ENCODE measurements at places on chromosomes 3 and 15.
A peak's percentile ranks its signal among the peaks of the same experiment; 100 is the strongest.

- DNase-seq = no peak
These were observed 91.1 kb downstream of the USP13 start for GRCh38 chr3:179743913-179744312.

GRCh38 chr15:56732135-56732885 lies 999 bp downstream of the ZNF280D start:
- DNase-seq = peak; percentile 22

DNA sequence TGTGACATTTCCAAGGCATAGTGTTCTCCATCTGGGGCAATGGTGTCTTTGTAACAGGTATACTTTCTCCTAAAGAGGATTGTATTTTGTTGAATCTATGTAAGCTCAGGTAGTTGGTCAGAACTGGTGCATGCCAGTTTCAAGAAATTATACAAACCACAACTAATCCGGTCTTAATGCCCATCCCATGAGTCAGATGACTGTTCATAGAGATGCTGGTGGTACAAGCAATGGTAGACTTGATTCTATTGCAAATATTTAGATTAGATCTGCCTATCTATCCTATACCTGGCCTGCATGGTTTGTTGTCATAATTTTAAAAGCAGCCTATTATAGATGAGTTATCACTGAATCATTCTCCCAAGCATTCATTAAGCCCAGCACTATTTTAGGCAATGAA lies 43.5 kb downstream of the ATP13A5 start:
- DNase-seq = no peak

DNA sequence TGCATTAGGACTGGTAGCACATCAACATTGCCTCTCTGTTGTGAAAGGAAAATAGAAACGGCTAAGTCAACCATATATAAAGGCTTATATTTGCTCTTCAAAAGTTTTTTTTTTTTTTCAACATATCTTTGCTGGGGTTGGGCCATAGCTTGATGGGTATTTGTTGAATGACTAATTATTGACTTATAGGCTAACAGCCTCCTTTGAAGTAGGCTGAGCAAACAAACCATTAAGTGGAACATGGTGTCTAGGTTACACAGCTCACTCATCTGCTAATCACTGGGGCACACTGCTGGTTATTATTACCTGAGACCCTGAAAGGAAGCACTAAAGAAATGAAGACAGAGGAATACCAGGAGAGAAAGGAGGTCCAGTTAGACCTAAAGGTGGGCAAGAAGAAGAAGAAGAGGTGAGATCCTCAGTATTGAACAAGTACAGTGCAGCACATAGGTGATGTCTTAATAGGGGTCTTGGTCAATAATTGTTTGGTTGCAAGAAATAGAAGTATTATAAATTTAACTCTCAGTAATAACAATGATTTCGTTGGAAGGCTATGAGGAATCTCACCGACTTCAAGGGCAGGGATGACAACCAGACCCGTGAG lies 139.4 kb downstream of the RPLP1 start:
- no peak for DNase-seq

GRCh38 chr15:41116962-41117252 lies 827 bp upstream of the INO80 start:
- DNase-seq = no peak

- no peak for DNase-seq
These were observed 904.1 kb downstream of the OTOL1 start for GRCh38 chr3:162400697-162401096.

DNA sequence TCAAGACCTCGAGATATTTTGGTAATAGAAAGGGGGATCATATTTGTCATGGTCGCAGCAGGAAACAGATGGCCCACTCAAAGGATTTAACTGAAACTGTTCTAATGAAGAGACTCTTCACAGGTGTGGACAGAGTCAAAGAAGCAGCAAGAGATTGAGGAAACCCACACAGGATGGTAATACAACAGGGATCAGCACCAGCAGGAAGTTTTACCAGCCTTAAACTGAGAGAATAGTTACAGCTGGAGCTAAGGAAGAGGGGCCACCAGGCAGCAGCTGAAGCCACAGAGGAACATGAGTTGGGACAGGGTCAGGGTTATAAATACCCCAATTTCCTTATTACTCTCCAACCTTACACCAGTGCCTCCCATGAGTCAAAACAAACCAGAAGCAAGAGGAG lies 131.8 kb upstream of the UBE2E2 start:
- DNase-seq = no peak

- no peak for DNase-seq
These were observed 175.5 kb downstream of the CFAP20DC start for GRCh38 chr3:58874248-58874741.

- no peak for DNase-seq
These were observed 1.4 kb upstream of the MUC13 start for GRCh38 chr3:124935794-124936542.

GRCh38 chr3:9007213-9007612 lies 43.9 kb upstream of the RAD18 start:
- DNase-seq = no peak

DNA sequence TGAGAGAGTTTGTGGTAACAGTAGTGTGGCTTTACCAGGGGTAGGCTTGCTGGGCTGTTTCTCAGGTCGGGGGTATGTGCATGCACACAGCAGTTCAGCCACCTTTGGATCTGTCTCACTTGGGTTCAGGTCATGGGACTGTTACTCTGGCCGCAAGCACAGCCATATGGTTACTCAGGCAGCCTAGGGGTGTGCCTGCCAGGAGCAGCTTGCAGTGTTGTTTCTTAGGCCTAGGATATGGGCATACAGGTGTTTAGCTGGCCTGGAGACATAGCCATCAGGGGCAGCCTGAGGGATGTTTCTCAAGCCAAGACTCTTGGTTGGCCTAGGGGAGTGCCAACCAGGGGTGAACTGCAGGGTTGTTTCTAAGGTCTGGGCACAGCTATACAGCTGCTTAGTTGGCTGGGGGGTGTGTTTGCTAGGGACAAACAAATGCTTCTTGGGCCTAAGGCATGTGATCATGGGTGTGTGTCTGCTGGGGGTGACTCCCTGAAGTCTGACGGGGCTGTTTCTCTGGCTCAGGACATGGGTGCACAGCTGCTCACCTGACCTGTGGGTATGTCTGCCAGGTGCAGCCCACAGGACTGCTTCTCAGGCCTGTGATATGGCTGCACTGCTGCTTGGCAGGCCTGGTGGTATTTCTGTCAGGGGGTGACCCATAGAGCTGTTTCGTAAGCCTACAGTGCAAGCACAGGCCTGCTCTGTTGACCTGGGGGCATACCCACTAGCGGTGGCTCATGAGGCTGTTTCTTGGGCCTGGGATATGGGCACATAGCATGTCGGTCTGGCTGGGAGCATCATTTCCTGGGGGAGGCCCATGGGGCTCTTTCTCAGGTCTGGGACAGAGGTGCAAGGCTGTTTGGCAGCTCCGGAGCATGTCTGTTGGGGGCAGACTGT lies 168.0 kb upstream of the THRB start:
- no peak for DNase-seq

GRCh38 chr3:4718179-4718736 lies 225.1 kb downstream of the ITPR1 start:
- no peak for DNase-seq

GRCh38 chr3:42680271-42680670 lies 5.1 kb upstream of the KLHL40 start:
- peak; percentile 3 for DNase-seq

- no peak for DNase-seq
These were observed 29.9 kb upstream of the GPD1L start for GRCh38 chr3:32076566-32076965.

- DNase-seq = no peak
These were observed 4.0 kb downstream of the C3orf52 start for GRCh38 chr3:112089956-112090886.

GRCh38 chr3:110932567-110932966 lies 139.0 kb upstream of the NECTIN3 start:
- no peak for DNase-seq

DNA sequence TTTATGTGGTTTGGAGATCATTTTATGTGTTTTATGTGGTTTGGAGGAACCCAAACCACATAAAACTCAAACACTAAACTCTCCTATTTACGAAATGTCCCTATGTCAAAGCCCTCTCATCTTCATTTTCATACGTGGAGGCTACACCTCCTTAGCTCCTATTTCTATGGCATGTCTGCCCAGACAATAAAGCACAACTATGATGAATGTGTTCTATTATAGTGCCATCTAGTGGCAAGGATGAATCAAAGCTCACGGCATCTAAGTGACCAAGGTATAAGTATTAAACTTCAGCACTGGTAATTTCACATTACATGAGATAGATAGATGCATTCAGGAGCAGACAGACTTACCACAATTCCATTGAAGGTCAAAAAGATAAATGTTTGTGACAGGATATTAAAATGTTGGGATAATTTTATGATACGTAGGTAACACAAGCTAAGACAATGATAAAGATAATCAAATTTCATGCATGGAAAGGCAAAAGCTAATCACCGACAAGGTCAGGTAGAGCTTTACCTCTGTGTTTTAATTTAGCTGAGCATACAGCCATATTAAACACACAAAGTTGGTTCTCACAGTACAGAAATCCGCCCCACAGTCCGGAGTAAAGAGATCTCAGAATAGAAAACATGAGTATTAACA lies 130.6 kb upstream of the FHIT start:
- DNase-seq = peak; percentile 40

- no peak for DNase-seq
These were observed 176.4 kb downstream of the ANXA2 start for GRCh38 chr15:60221356-60221755.

GRCh38 chr3:13018561-13019242 lies 54.5 kb downstream of the IQSEC1 start:
- DNase-seq = no peak

- no peak for DNase-seq
These were observed 75.5 kb upstream of the IQSEC1 start for GRCh38 chr3:13148561-13149329.

GRCh38 chr15:32646291-32646690 lies 4.8 kb downstream of the SCG5 start:
- no peak for DNase-seq

- DNase-seq = no peak
These were observed 103.5 kb downstream of the CD47 start for GRCh38 chr3:107987036-107987939.

GRCh38 chr15:92277776-92278175 lies 115.9 kb upstream of the ST8SIA2 start:
- DNase-seq = peak; percentile 24

GRCh38 chr15:77516786-77517185 lies 96.1 kb downstream of the HMG20A start:
- DNase-seq = peak; percentile 4

- DNase-seq = no peak
These were observed 59.1 kb downstream of the TBC1D2B start for GRCh38 chr15:78018445-78018844.

DNA sequence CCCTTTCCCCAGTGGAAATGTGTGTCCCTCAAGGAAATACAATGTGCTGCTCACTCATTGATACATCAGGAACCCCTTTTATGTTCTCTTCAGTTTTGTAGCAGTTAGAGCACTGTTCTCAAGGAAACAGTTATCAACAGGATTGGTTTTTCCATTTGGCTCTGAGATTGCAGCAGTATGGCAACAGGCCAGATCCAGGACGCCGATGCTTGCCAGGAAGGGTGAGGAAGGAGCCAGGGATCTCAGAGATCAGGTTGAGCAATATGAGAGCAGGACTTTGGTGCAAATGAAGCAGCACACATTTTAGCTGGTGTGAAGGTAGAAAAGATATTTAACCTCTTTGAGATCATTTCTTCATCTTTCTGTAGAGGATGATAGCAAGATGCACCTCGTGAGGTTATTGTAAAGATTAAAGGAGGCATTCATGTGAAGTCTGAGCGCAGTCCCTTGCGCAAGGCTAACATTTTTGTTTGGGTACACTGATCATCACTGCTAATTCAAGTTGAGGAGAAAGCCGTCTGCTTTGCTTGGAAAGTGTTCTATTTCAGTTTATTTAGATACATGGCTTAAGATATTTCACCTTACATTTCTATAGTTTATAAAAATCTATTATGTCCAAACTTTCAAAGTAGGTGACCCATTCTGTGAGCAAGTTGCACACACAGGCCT lies 68.5 kb downstream of the KCNH8 start:
- DNase-seq = no peak

- no peak for DNase-seq
These were observed 361.7 kb downstream of the FEZF2 start for GRCh38 chr3:62011666-62012065.

DNA sequence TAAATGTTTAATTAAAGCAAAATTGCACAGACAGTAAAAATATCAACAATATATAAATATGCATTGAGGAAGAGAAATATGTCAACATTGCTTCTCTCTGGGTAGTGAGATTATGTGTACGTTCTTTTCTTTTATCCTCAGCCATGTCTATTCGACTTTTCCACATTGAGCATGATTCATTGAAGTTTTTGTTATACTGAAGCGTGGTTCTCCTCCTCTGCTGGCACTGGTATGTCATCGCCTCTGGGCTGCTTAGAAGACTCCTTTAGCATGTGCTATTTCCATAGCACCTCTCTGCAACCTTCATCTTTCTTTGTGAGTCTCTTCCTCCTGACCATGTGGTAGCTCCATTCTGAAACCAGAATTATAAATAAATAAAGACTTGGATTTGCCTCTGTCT lies 65.8 kb upstream of the AKAP13 start:
- DNase-seq = no peak

- DNase-seq = no peak
These were observed 81.9 kb downstream of the MECOM start for GRCh38 chr3:169581633-169582032.

- no peak for DNase-seq
These were observed 291.5 kb upstream of the ARHGEF26 start for GRCh38 chr3:153829606-153830170.

DNA sequence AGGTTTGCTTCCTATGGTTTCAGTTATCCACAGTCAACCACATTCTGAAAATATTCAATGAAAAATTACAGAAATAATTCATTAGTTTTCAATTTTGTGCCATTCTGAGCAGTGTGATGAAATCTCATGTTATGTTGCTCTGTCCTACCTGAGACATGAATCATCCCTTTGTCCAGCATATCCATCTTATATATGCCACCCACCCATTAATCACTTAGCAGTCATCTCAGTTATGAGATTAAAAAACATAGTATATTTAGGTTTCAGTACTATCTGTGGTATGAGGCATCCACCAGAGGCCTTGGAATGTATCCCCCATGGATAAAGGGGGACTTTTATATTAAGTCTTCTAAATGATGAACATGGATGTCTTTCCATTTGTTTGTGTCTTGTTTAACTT lies 64.7 kb upstream of the PROK2 start:
- no peak for DNase-seq

GRCh38 chr3:5264093-5264600 lies 76.6 kb downstream of the EDEM1 start:
- DNase-seq = no peak

- DNase-seq = no peak
These were observed 35.8 kb upstream of the ATOSA start for GRCh38 chr15:52714968-52715367.

DNA sequence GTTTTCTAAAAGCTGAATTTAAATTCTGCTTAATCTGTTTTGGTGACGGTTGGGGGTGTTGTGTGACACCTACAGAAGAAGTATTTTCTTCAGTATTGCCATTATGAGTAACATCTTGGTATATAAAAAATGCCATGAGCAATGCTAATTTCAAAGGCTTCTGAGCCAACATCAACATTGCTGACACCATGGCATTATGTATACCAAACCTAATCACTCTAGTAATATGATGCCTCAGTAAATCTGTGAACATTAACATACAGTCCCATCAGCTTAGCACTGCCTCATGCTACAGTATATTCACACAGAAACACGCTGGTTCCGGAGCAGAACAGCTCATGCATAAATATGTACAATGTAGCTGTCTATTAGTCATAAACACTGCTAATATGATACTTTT lies 75.8 kb downstream of the ZPLD1 start:
- no peak for DNase-seq

- no peak for DNase-seq
These were observed 8.0 kb downstream of the MUC13 start for GRCh38 chr3:124926426-124927101.
